Aorta (tissue), 5 donors: ENCODE measurements at places on chromosomes 6 and 20. TPM values are rescaled to one million over a fixed set of nuclear protein-coding genes. Genes with fewer than 3 reads are reported as not detected.

- H3K4me1 ChIP-seq: no peaks in the 10 kb centered on the region
- H3K36me3 ChIP-seq: no peaks in the 10 kb centered on the region
- H3K4me3 ChIP-seq: no peak overlapping the region
- no peak for DNase-seq
- no peak overlapping the region for H3K27ac ChIP-seq
- no peaks in the 10 kb centered on the region for H3K27me3 ChIP-seq
Observed at GRCh38 chr6:126983779-126984178, 134.7 kb upstream of the RSPO3 start.

- H3K36me3 ChIP-seq: no peaks in the 10 kb centered on the region
- no peak overlapping the region for H3K27ac ChIP-seq
- H3K4me1 ChIP-seq: no peaks in the 10 kb centered on the region
- DNase-seq: no peak
- H3K4me3 ChIP-seq: no peak overlapping the region
- no peaks in the 10 kb centered on the region for H3K27me3 ChIP-seq
Observed at GRCh38 chr20:43979576-43980105, 65.0 kb downstream of the TOX2 start.

DNA sequence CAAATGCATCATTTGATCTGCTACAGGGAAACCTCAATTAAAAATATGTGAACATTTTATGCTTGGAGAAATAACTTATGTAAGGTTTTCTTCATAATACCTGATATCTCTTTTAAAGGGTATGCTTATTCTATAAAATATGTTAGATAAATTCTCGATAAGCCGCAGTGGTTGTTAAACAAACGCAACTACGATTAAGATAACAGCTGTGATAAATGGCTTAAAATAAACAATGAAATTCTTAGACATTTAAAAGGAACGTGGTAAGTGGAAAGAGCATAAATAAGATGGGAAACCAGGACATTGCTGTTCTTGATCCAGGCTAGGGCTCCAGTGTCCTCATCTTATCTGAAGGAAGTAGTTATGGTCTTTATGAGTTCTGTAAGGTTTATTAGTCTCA, 415.9 kb downstream of the CD83 start:
- no peak for DNase-seq
- no peaks in the 10 kb centered on the region for H3K36me3 ChIP-seq
- H3K27ac ChIP-seq: no peak overlapping the region
- no peaks in the 10 kb centered on the region for H3K27me3 ChIP-seq
- H3K4me3 ChIP-seq: no peak overlapping the region

- no peak for DNase-seq
- no peaks in the 10 kb centered on the region for H3K36me3 ChIP-seq
- H3K4me1 ChIP-seq: no peaks in the 10 kb centered on the region
- no peak overlapping the region for H3K27ac ChIP-seq
- no peak overlapping the region for H3K4me3 ChIP-seq
Observed at GRCh38 chr20:57561356-57562279, 708 bp downstream of the PCK1 start.

The SNX14 gene
- 82.3 TPM for total RNA-seq

DNA sequence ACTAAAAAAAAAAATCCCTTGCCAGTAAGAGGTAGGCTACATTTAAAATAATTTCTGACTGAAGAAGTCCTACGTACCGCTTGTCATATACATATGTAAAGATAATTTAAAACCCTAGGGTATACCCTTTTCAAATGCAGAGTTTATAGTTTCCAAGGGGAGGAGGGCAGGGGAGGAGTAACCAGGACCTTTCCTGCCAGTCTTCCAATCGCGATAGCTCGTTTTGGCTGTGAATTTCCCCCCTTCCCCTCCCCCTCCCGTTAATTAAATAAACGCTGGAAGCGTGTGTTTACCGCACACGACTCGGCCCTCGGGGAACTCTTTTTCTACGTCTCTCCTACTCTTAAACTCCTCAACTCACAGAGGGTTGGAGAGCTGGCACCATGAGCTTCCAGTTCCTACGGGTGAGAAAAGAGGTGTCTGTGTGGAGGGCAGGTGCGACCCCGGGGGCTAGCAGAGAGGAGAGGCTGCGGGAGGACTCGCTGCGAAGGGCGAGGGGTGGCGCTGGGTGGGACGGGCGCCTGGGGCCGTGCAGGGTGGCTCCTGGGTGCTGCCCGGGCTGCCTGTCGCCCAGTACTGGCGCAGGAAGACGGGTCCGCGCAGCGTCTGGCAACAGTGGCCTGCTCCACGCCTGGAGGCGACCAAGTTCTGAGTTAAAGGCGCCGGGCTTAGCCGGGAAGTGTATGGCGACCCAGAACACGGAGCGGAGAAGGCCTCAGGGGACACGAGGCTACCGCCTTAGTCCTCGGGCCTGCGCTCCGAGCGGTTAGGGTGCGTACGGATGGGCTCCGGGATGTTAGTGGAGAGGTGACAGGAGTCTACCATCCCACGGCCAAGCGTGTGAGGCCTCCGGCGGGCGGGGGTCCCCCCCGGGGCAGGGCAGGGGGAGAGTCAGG, 4.1 kb upstream of the TFAP2C start:
- H3K36me3 ChIP-seq: no peaks in the 10 kb centered on the region
- peaks cover 6% of the 10 kb centered on the region for H3K27me3 ChIP-seq
- H3K4me3 ChIP-seq: no peak overlapping the region
- no peak for DNase-seq
- H3K4me1 ChIP-seq: no peaks in the 10 kb centered on the region
- no peak overlapping the region for H3K27ac ChIP-seq

DNA sequence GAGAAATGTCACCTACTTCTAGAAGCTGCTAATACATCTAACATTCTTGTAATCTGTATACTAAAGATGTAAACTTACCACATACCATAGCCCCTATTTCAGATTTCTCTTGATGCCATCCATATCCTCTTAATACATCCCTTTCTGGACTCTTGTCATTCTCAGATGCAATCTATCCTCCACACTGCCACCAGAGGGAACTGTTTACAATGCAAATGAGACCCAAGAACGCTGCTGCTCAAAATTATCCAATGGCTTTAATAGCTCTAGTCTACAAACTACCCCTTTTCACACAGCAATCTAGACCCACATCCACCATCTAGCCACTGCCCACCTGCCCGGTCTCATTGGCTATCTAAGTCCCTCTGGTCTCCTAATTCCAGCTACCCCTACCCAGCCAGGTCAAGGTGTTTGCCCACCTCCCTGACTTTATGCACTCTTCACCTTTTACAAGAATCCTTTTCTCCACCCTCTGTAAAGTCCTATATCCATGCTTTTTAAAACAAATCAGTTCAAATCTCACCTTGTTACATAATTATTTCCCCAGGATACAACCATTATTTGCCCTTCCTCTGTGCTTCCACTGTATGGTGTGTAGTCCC, 14.8 kb downstream of the FAXC start:
- H3K4me1 ChIP-seq: no peaks in the 10 kb centered on the region
- no peaks in the 10 kb centered on the region for H3K27me3 ChIP-seq
- H3K4me3 ChIP-seq: no peak overlapping the region
- H3K27ac ChIP-seq: no peak overlapping the region

GRCh38 chr6:24778121-24778520, 3.4 kb downstream of the GMNN start:
- H3K4me1 ChIP-seq: no peaks in the 10 kb centered on the region
- H3K27ac ChIP-seq: no peak overlapping the region
- H3K4me3 ChIP-seq: no peak overlapping the region
- no peaks in the 10 kb centered on the region for H3K36me3 ChIP-seq

DNA sequence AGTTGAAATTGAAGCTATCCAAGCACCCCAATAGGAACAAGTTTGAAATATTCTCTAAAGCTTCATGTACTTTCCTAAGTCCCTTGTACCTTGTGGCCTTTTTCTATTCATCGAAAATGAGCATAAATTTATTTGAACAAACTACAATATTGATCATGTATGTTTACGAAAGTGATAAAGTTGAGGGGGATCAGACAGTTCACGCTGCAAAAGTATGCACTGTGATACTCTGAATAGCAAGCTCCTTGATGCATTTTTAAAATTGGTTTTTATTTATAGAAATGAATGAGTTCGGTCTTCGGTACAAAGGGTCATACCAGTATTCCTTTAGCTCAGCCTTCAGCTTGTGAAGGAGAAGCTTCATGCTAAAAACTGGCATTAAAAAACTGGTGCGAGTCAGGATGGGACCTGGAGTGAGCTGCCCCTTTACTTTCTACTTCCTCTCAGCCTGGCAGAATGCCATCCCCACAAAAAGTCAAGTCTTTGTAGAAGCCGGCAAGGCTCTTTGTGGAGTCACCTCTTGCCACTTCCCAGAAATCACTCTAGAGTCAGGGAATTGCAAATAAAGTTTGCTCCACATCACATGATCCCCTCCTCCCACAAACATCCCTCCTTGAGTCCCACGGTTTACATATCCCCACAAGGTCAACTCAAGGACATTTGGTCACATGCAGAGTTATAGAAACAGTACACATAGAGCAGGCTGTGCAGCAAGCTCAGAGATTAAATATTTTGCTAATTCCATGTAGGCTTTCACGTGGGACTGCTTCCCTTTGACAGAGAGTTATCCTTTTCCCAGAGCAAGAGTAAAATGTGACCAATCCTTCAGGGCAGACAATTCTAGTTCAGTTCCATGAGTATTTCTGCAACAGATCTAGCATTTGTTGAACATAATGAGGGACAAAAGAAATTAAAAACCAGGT, 34.6 kb upstream of the ADGRF1 start:
- H3K36me3 ChIP-seq: no peaks in the 10 kb centered on the region
- H3K4me1 ChIP-seq: no peaks in the 10 kb centered on the region
- H3K27ac ChIP-seq: no peak overlapping the region

DNA sequence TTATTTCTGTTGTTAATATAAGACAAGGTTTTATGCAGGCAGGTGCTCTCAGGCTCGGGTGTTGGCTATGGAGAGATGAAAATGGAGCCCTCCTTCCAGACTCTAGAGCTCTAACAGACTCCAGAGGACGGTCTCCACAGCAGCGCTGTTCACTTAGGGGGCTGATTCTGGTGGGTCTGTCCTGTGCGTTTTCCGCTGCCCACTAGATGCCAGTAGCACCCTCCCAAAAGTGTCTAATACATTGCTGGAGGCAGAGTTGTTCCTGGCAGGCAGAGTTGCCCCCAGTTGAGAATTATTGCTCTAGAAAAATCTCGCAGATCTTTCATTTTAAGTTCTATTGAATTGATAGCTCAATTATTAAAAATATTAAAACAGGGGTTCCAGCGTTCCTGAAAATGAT, 109.9 kb downstream of the MAP3K4 start:
- DNase-seq: no peak
- H3K4me3 ChIP-seq: no peak overlapping the region
- H3K27ac ChIP-seq: no peak overlapping the region
- peaks cover 6% of the 10 kb centered on the region for H3K36me3 ChIP-seq

GRCh38 chr20:62463651-62464424, 12.0 kb downstream of the GATA5 start:
- no peak for DNase-seq
- no peak overlapping the region for H3K4me3 ChIP-seq
- H3K27ac ChIP-seq: no peak overlapping the region
- H3K4me1 ChIP-seq: no peaks in the 10 kb centered on the region
- no peaks in the 10 kb centered on the region for H3K27me3 ChIP-seq

DNA sequence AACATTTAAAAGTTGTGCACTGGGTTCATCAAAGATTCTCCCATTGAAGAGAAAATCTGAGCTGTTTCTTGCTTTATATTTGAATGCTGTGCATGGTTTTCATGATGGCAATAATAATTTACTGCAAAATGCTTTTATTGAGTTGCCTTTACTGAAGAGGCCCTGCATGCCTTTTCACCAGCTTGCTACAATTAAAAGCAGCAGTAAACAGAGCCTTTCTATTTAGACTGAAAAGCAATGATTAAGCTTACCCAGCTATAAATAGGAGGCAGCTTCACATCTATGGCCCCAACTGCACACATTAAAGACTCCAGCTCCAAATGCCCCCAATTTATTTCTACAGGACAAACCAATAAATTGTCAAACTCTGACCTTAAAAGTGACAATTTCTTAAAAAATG, 70.3 kb downstream of the ANKEF1 start:
- H3K36me3 ChIP-seq: no peaks in the 10 kb centered on the region
- DNase-seq: no peak
- H3K4me1 ChIP-seq: no peaks in the 10 kb centered on the region
- no peak overlapping the region for H3K27ac ChIP-seq
